ENCODE measurements at places on chromosomes 3 and 15.

DNA sequence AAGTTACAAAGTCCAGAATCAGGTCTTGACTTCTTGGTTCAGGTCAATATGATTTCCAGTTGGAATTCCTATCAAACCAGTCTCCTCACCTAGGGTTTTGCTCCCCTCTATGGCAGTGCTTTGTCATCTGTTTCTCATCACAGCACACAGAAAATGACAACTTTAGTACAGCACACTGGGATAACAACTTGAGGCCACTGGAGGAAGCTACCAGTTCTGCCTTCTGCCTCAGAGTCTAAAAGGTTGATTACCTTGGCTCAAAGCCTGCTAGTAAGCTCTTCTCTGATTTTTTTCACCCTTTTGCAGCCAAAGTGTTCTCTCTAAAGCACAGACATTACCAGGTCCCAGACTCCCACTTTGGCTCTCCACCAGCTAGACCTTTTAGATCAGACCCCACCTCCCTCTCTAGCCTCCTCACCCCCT is 24.8 kb upstream of the TRIM59 start:
- no peak for DNase-seq

DNA sequence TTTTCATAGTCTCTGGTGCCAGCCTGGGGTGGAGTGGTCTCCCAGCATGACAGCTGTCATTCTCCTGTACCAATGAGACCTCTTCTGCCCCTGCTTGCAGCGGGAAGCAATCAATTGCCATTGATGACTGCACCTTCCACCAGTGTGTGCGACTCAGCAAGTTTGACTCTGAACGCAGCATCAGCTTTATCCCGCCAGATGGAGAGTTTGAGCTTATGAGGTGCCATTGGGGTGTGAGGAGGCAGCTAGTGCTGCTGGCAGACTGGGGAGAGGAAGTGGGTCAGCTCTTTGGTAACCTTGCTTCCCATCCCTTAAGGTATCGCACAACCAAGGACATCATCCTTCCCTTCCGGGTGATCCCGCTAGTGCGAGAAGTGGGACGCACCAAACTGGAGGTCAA is 4.4 kb upstream of the ABCF3 start:
- no peak for DNase-seq

GRCh38 chr3:127805026-127805753 is 17.1 kb downstream of the MGLL start:
- DNase-seq = no peak

DNA sequence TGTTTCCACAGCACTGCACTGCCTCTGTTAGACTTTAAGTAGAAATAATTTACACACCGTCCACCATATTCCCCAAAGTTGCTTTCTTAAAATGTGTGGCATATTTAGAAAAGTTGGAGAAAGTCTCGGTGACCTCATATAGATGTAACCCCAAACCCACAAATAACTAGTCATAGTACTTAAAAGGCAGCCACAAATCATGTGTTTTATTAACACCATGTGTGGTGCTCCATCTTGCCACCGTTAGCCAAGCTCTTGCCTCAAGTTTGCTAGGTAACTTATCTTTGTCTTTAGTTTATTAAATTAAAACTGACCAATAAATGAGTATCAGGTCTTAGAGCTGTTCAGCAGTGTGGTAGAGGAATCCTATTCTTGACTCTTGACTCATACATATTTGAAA is 257.9 kb downstream of the UBE2E2 start:
- DNase-seq = no peak

DNA sequence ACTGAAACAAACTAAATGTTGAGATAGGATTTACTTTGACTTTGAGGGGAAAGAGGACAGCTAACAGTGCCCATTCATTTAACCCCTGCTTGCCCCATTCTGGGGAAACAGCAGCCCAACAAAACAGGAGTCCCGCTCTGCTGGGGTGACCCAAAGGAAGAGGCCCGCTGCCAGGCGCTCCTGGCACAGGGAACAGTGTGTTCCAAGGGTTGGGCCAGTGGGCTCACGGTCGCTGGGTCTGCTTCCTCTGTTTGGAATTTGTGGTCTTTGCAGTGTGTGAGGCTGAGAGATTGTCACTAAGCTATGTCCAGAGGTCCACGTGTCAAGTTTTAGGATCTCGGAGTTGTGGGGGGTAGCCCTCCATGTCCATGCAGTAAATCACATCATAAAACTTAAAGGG is 250.4 kb upstream of the C2CD4B start:
- DNase-seq = no peak

DNA sequence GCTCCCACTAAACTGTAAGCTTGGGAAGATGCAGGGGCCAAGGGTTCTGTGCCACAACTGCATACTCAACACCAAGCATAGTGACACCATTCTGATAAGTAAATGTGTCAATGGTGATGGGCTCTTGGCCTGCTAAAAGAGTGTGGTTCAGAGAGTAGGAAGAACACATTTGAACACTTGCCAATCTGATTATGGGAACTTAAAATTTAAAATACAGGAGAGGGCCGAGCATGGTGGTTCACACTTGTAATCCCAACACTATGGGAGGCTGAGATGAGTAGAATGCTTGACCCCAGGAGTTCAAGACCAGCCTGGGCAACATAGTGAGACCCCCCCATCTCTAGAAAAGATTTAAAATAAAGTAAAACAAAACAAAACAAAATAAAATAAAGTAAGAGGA is 34.1 kb downstream of the PTPN9 start:
- no peak for DNase-seq

DNA sequence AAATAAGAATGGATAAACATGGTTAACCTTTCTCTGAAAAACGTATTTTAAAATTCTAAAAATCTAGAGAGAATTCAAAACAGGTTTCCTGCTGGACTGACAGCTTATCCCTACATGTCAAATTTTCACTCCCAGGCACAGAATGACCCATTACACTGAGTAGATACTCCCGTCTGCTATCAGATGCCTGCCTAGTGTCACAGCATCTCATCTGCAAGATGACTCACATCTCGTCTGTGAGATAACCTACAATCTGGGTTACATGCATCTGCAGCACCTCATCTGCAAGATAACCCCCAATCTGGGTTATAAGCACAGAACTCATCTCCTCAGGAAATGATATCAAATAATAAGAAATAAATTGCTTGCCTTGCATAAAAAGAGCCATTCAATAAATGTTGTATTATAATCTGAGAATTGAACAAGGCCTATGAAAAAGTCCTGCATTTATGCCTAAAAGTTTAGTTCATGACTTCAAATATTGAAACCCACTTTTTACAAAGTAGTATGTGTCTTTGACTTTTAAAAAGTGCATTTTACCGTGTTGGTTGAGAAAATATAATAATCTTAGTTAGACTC is 188.3 kb upstream of the THBS1 start:
- DNase-seq = no peak

DNA sequence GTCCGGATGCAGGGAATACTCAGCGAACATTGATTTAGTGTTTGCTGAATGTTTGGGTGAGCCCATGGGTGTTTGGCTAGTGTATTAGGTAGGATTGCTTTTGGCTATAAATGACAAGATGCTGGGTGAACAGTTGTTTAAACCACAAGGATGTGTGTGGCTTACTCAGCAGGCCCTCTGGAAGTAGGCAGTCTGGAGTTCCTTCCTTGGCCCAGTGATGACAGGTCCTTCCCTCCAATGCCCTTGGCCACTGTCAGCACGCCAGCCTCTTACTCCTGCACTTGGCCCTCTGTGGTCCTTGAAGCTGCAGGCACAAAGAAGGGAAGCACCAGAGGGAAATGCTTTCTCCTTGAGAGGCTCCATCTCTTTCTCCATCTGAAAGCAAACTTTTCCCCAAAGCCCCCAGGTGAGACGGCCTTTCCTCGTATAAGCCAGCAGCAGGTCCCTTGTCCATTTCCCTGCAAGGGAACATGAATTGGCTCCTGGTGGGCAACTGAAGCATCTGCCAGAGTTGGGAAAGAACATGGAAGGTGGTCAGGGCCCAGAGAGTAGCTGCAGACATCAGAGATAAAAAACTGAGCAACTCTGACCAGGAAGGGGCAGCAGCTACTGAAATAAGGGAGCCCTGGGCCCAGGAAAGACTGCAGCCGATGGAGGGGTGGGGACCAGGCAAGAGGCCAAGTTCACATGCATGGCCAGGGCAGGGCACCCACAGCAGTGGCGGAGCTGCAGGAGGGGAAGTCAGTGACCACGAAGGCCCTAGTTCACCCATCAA is 105.0 kb downstream of the TPRA1 start:
- no peak for DNase-seq
